Cortex of kidney (tissue), 1 donor: ENCODE measurements at places on chromosomes 2 and 18.

DNA sequence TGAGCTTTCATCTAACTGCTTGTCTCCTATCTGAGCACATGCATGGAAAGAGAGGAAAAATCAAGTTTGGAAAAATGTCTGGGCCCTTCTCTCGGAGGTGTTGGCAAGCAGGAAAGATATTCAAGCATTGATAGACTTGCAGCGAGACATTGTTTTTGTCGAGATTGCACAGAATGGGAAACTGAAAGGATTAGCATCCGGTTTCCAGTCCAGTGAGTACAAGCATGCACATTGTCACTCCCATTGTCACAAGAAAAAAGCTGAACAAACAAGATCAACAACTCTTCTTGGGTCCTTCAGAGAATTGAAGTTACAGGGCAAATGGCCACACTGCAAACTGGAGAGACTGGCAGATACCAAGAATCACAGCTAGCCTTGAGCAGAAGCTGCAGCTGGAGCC, 19.6 kb upstream of the MC5R start:
- no peak for DNase-seq

- DNase-seq, result no peak
These were observed 928.5 kb downstream of the DCC start for GRCh38 chr18:53268455-53268854.

DNA sequence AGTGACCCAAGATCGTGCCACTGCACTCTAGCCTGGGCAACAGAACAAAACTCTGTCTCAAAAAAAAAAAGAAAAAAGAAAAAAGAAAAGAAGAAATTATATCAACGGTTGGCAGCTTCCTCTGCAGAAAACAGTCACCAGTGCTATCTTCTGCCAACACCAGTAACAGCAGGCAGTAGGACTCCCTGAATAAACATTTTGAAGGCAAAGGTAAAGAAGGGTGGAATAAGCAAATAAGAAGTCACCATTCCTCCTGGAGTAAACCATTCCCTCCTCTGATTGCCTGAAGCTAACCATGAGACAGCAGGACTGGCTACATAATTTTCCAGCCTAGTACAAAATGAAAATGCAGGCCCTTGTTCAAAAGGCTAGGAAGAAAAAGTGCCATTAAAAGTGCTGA, 9.0 kb upstream of the RNF103 start:
- DNase-seq, result no peak

GRCh38 chr2:57809230-57809629, 237.4 kb upstream of the VRK2 start:
- DNase-seq, result no peak

DNA sequence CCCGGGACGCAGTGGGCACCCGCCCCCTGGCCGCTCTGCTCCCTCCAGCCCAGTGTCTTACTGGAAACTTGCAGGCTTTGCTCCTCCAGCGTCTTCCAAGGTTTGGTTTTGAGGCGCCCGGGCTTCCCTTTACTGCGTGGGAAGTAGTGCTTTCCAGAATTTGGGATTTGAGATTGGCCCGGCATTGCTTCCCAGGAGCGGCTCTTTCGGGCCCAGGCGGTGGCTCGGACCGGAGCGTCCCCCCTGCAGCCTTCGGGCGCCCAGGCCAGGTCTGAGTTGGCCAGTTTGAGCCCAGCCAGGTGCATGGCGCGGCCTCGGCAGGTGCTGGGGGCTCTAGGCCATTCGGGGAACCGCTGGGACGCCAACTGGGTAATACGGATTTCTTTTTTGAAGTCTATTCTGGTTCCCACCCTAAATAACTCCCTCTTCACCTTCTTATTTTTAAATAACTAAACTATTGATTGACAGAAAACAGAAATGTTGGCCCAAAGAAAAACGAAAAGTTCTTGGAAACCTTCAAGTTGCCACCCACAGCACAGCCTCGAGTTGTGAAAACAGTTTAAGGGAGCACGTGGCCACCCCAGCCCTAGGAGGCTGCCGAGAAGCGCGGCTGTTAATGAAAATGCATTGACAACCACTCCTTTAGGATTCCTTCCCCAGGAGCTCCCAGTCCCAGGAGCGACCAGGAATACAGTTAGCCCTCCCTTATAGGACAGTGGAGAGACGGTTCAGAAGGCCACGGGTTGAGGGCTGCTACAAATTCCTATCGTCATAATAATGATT, 766 bp downstream of the SNTG2 start:
- DNase-seq, result no peak

DNA sequence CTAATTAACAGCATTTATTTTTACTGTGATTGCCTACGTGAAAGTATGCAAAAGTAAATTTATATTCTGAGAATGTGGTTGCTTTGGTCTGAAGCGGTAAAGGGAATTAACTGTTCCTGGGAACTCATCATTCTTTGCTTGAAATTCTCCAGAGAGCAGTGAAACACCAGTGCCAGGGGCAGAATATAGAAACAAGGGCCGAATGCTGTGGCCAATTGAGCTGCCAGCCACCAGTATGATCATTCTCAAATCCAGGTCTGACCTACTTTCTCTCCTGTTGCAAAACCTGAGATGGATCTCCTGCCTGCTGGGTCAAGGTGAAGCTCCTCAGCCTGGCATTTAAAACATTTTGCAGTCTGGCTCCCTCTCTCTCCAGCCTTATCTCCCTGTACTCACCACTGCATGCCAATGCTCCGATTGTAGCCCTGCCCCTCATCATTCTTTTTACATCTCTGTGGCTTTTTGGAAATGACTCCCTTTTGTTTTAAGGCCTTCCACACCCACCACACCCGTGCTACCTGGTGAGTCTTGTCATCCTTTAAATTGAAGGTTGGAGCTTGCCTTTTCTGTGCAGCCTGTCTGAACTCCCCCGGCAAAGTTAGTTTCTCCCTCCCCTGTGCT, 94.5 kb upstream of the TMEM178A start:
- DNase-seq, result no peak

DNA sequence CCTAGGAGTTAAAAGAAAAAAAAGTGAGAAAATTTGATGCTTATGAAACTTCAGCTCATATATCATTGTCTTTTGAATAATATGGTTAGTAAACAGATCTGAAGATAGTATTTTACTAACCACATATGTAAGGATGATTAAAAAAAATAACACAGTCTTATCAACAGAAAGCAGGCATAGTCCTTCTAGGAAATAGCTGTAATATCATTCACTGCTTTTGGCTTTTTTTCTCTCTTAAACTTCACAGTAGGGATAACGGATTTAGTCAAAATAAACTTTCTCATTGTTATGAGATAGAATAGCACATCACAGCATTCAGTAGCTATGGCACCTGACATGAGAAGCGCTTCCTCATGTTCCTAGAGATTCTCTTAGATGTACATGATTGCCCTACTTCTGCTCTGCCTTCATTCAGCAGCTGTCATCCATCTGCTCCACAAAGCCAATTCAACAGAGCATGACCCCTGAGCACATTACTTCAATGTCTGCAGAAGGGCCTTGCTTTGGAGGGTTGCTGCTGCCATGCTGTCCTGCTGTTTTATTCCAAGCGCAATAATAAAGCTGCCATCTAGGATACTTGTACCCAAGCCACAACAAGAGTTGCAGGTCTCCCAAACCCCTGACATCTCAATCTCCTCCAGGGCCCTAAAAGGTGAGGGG, 67.0 kb downstream of the TTC21B start:
- DNase-seq, result no peak

DNA sequence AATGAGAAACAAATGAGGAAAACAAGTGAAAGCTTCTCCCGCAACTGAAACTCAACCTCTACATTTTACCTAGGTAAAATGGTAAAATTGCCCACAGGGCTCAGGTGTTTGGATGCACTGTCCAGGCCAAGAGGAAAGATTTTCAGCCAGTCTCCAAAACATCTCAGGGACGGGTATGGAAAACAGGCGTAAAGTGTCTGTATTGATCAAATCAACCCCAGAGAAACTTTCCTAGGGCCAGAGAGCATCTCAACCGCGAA, 361 bp upstream of the HAT1 start:
- no peak for DNase-seq

GRCh38 chr18:77676910-77677309, 427.3 kb downstream of the GALR1 start:
- no peak for DNase-seq

DNA sequence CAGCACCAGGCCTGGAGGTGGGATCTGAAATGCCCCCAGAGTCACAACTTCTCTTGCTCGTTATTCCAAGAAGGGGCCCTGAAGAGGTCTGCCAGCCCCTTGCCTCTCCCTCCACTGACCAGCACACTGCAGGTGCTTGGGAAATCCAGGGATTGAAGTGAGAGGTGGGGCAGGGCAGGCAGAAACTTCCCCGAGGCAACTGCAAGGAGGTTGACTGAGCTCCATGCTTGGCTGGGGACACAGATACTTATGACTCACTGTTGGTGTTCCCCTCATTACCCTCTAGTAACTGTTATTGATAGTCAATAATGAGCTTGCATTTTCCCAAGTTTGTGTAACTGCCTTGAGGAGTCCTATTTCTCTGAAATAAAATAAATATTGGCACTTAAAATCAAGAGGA, 47.5 kb downstream of the MARCO start:
- DNase-seq, result no peak
